NCI-H1105 (cell line): ENCODE measurements at places on chromosomes 12 and 14.

GRCh38 chr12:105110851-105111250 lies 3.3 kb downstream of the WASHC4 start:
- no peak for DNase-seq

DNA sequence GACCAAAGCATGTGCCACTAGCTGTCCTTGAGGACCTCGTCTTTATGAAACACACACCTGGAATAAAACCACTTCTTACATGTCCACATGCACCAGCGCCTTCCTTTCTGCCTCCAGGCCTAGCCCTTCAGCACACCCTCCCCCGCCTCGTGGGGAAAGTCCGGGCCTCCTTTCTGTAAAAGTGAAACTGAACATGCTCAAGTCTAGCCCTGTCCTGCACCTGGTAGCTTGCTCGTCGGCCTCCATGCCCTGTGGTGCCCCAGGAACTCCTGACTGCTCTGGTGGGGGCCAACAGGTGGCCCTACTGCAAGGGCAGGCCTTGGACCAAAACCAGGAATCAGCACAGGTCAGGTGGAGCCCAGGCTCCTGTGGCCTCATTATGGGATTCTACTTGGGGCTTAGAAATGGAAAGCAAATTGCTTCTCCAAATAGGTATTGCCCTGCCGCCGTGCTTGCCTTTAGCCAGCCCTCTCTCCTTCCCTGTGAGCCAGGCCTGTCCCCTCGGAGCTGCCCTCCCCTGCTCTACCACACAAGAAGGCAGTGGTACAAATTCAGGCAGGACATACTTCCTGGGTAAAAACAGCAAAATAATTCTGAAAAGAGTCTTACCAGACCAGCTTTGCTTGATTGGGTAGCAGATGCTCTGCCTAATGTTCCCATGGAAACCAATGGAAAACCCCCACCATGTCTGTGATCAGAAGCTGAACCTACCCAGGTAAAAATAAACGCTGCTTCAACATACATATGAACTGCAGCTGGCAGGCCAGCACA lies 43.5 kb downstream of the ERH start:
- DNase-seq: no peak

DNA sequence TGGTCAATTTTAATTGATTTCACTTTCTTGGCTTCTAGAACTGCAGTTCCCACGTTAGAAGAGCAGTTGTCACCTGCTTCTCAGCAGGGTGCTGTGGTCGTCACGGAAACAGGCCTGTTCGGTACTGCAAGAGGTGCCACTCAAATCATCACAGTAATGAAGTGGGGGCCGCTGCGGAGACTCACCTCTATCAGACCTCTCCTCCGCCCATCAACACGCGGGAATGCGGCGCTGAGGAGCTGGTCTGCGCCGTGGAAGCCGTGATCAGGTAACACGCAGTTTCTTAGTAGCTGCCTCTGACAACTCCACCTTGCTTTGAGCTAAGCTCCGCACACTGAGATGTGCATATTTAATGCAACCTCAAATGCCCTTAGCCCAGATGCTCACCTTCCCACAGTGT lies 107.2 kb downstream of the UNC79 start:
- no peak for DNase-seq

DNA sequence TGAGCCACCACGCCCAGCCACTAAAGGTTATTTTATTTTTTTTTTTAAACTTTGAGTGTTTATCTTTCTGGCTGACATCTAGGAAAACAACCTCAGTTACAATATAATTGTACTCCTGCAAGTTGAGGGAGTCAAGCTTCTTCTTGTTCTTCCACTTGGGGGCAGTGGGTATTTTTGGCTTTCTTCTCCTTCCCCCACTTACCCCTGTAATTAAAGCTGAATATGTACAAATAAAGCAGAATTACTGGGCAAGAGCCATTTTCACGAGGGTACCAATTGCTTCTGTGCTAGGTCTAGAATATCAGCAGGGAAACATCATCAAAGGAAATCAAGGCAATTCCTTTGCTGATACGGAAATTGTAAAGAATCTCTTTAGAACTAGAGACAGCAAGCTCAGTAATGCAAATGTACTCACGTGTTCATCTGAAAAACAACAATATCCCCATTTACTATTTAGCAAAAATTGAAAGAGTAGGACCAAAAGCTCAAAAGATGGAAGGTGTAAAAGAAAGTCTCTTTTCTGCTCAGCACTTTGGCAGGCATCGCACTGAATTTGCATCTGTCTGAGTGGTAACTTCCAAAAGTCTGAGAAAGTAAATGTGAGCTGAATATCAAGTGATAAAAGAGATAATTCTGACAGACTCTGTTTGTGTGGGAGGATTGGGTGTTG lies 72.8 kb downstream of the TAOK3 start:
- no peak for DNase-seq

DNA sequence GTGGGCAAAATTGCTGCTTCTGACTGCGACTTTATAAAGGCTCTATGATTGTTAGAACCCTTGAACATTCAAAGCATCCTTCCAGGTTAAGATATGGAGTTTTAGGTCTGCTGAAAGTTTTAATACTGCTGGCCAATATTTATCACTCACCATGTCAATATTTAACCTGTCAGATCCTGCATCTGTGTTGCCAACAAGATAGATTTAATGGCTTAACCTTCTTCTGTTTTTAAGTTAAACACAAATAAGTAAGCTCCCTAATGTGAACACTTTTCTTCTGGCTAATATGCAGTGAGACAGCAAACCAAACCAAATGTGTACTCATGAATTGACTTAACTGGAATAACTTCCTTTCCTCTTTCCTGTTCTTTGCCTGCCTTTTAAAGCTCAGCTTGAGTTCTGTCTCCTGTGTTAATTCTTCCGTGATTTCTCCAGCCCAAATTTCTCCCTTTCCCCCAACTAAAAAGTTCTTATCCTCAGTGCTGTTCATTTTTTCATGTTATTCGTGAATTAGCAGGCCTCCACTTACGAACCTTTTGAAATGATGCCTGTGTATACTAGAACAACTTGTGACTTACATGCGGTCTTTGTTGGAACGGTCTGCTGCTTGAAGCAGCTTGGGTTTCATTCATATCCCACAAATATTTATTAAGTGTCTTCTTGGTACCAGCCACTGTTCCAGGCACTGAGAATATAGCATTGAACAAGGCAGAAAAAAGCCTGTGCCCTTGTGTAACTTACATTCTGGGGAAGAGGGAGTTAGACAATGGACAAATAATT lies 9.1 kb downstream of the FBXW8 start:
- no peak for DNase-seq

- no peak for DNase-seq
Measured at GRCh38 chr12:110307372-110307771, 26.3 kb downstream of the ATP2A2 start.

- DNase-seq: no peak
Measured at GRCh38 chr14:56886471-56887062, 76.3 kb upstream of the OTX2 start.

GRCh38 chr12:19819231-19819630 lies 379.9 kb downstream of the AEBP2 start:
- DNase-seq: no peak

DNA sequence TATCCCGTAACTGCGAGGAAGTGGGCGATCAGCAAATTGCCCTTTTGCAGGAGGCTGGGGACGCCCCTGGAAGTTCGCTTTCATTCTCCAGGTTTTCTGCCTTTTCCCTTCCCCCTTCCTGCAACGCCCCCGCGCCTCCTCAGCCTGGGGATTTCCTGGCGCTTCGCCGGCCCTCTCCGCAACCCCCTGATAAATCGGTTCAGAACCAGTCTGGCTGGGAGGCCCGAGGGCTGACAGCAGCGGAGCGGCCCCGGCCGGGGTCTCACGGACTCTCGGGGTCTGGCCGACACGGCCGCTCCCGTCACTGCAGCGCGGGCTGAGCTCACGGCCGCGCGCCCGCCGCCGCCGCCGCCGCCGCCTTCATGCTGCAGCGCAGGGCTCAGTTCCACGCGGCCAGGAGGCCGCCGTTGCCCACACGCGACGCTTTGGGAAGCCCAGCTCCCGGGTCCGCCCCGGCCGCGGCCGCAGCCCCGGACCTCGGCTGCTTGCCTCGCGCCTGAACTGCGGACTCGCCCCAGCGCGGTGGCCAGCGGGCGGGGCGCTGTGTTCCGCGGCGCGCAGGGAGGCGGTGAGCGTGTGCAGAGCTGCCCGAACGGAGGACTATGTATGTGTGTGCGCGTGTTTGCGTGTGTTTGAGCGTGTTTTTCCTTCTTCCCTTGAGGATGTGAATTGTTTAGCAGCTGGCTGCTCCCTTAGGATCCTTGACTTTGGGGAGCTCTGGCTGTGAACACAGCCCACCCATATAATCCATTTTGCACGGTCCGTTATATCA lies at the start of gene LRFN5:
Gene LRFN5, plus strand, starts transcription at position 345 of the 772 bp plus-strand sequence.
- peak; percentile 76 for DNase-seq

GRCh38 chr14:38206689-38207376 lies 871 bp upstream of the SSTR1 start:
- DNase-seq: no peak

GRCh38 chr14:23183479-23183878 lies at the start of gene SLC7A8:
Gene SLC7A8 (minus strand): TSS chr14:23183660. CDS start chr14:23182914, 746 bp downstream.
- DNase-seq: peak; percentile 43

DNA sequence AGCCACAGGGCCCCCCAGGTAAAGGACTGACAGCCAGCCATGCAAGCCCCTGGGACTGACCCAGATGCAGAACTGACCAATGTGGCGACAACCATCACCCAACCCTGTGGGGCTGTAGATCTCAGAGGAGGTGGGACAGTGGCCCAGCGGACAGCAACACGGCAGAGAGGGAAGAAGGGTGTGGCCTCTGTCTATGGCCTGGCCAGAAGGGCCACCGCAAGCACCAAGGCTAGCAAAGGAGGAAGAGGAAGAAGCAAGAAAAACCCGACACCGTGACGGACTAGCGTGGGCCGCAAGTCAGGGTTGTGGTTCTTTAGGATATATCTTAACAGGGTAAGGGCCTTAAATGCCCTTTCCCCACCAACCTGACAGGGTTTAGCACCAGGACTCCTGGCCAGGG lies 71.2 kb downstream of the ITPK1 start:
- DNase-seq: no peak

DNA sequence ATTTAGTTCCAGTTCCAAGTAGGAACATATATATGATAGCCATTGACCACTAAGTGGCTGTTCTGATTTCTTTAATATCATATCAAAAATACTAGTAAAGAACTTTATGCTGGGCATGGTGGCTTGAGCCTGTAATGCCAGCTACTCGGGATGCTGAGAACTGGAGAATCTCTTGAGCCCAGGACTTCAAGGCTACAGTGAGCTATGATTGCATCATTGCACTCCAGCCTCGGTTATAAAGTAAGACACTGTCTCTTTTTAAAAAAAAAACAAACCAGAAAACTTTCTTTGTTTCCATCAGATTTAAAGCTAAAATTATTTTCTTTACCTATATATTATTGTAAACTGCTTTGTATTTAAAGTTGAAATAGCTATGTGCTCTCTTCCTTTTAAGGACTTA lies 127.0 kb downstream of the SCAF11 start:
- no peak for DNase-seq

- DNase-seq: no peak
Measured at GRCh38 chr14:100679707-100680438, 46.8 kb upstream of the DLK1 start.

- DNase-seq: no peak
Measured at GRCh38 chr14:54085232-54085761, 128.7 kb upstream of the BMP4 start.

- DNase-seq: no peak
Measured at GRCh38 chr12:104455578-104456416, 951 bp upstream of the CHST11 start.

- no peak for DNase-seq
Measured at GRCh38 chr12:104593482-104593881, 136.7 kb downstream of the CHST11 start.

DNA sequence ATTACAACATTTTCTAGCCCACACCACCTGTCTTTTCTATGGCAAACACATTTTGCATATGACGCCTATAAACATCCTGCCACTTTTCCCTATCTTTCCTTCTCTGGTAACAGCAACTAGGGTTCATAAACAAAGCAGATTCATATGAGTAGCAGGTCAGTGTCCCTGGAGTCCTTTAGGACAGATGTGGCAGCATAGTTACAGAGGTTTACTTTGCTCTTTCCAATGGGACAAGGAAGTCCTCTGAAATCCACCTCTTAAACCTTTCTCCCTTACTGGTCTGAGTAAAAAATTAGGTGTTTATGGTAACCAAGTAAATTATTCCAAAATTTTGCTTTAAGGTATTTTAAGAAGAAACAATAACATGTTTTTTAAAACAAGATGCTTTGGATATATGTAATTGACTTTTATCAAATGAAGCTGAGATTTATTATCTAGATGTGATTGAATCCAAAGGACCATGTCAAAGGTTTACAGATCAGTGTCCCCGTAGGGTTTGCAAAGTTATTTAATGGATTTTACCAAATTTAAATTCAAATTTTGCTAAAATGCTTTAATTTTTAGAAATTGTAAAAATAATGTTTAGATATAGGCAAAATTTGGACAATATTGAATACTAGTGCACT lies 79.2 kb upstream of the PAWR start:
- no peak for DNase-seq

- DNase-seq: no peak
Measured at GRCh38 chr14:69606258-69607184, 4.9 kb upstream of the SUSD6 start.

DNA sequence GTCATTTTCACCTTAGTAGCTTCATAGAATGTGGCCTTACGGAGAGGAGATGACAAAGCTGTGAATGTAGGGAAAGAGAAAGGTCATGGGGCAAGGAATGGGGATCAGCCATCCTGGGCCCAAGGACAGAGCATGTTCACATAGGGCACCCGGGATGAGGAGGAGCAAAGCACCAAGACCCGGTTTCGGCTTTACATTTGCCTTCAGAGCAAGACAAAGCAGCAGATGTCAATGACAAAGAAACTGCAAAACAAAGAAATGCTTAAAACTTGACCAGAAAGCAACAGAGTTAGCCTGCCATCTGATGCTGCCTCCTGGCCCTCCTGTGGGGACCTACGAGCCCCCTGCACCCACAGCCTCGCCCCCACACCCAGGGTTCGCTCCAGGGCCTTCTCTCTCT lies 249.2 kb downstream of the SLC41A2 start:
- no peak for DNase-seq

DNA sequence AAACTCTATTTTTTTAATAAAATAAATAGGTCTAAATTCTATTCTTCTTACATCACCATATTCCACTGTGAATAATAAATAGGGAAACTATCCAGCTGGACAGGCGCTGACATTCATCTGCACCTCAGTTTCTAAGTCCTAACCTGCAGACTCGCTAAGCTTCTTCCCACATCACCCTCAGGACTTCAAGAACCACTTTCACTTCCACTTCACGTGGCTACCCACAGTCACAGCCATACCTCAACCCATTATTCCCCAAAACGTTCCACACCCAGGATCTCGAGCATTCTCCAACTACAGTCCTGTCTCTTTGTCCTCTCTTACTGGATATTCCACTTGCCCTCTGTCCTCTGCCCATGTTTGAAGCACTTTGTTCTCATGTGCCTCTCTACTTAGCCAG lies 71.1 kb downstream of the C2CD5 start:
- DNase-seq: no peak

GRCh38 chr12:5236022-5236640 lies 192.5 kb downstream of the KCNA5 start:
- DNase-seq: no peak

DNA sequence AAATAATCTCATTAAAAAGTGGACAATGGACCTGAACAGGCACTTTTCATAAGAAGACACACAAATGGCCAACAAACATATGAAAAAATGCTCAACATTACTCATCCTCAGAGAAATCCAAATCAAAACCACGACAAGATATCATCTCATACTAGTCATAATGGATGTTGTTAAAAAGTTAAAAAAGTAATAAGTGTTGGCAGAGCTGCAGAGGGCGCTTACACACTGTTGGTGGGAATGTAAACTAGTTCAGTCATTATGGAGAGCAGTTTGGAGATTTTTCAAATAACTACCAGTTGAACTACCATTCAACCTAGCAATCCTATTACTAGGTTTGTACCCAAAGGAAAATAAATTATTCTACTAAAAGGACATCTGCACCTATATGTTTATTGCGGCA lies 47.2 kb downstream of the FOXG1 start:
- DNase-seq: no peak
